Stimulated activated CD4-positive, alpha-beta T cell treated with anti-CD3 and anti-CD28 coated beads, TNF-alpha, amount 100 ng/mL, for 1 hour (primary cell): ENCODE measurements at places on chromosomes 6 and 20.

GRCh38 chr20:11117808-11118528 is 444.2 kb upstream of the JAG1 start:
- no peak for DNase-seq

- DNase-seq = no peak
Observed at GRCh38 chr6:24472181-24472580, 17.2 kb downstream of the GPLD1 start.

- no peak for DNase-seq
Observed at GRCh38 chr20:61808447-61808846, 257.2 kb downstream of the TAF4 start.

DNA sequence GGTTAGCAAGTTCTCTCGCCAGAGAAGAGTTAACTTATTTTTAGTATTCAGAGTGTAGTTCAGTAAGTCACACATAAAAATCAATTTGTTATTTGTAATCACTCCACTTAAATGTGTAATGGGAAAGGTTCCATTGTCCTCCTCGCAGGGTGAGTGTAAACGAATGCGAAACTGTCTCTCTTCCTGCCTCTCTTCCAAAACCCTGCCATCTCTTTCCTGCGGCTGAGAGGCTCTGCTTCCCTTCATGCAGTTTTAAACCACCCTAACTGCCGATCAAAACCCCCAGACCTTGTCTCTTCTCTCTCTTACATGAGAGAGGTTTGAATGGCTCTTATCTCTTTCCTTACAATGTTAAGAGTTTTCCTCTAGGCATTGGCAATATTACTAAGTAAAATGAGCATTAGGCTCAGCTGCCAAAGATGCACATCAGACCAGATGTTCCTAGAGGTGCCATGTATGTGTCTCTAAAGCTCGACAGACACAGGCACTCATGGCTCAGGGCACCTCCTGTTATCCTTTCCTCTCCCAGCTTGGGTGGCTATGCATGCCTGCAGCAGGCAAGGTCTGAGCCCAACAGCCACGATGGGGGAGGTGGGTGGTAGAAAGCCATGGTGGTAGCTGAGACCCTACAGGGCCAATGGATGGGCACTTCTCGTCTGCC is 91.2 kb downstream of the JARID2 start:
- DNase-seq = no peak
